T-helper 22 cell (primary cell): ENCODE measurements at places on chromosomes 6 and 20.

DNA sequence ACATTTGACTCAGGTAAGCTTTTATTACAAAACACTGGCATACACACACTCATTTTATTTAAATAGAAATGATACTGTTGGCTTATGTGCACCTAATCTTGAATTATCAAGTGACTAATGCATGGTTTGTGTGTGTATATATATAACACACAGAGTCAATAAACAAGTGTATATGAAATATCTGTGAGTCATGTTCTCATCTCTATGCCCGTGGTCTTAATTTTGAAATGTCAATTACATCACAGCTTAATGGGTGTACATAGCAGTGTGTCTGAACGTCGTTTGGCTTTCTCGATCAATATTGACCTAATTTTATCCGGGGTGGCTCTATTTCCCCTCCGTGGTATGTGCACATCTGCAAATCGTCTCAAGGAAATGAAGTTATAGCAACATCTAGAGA, 104.0 kb upstream of the ZFP64 start:
- DNase-seq: no peak

- no peak for DNase-seq
Measured at GRCh38 chr20:55668631-55669030, 336.7 kb downstream of the CBLN4 start.

DNA sequence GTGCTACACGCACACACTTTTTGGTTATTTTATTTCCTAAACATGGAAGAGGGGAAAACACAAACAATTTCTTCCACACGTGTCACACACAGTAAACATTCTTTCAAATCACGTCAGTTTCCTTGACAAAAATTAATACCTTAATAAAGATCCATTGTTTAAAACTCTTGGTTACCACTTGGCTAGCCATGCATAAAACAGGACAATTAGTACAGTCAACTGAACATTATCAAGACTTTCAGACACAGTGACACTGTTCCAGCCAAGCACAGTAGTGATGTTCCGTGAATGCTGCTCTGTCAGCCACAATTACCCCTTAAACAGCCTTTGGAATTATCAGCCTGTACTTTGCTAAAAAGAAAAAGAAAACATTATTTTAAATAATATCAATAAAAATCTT, 50.8 kb downstream of the GMDS start:
- DNase-seq: no peak

DNA sequence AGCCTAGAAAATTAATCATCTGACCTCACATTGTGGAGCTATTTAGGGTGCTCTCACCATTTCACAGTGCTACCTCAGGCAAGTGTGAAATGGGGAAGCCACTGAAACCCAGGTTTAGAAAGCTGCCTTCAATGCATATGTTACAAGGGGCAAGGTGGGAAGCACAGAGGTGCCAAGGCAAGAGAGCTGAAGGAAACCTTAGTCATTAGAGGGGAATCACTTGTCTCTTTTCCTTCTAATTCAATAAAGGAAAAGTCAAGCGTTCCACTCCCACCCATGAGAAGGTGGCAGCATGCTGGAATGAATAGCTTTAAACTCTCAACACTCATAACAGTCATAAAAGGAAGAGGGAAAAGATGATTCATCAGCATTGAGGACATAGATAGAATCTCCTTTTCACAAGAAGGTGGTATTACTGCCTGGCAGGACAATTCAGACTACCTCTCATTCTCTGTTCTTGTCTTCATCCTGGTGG, 251.9 kb upstream of the IRAK1BP1 start:
- no peak for DNase-seq

DNA sequence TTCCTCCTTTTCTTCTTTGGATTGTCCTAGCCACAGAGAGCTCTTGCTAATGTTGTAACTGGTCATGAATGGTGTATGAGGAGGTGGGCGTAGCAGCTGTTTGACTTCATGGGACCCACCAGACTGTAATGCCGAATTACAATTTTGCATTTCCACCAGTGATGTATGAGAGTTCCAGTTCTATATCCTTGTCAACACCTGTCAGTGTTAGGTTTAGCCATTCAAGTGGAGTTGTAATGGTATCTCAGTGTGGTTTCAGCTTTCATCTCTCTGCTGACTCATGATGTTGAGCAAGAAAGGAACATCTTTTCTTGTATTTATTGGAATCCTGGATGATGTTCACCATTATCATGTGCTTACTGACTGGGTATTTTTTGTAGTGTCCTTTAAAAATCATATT, 5.1 kb downstream of the IGF2R start:
- no peak for DNase-seq

GRCh38 chr20:417801-418342, 9.8 kb downstream of the RBCK1 start:
- DNase-seq: no peak

DNA sequence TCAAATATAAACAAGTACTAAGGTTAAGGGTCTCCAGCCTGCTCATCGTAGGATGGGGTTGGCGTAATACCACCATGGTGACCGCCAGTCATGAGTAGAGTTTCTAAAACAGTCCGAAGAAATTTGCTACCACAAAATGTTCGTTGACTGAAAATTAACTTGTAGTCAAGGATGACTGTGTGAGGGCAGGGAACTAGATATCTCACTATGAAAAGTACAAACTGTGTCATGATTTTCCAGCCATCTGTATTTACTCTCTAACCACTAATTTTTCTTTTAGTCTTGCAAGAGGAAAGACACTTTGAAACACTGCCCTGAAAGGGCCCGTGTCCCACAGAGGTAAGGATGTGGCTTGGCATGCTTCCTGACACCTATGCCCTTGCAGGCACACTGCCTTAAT, 99.7 kb downstream of the IRF4 start:
- no peak for DNase-seq

DNA sequence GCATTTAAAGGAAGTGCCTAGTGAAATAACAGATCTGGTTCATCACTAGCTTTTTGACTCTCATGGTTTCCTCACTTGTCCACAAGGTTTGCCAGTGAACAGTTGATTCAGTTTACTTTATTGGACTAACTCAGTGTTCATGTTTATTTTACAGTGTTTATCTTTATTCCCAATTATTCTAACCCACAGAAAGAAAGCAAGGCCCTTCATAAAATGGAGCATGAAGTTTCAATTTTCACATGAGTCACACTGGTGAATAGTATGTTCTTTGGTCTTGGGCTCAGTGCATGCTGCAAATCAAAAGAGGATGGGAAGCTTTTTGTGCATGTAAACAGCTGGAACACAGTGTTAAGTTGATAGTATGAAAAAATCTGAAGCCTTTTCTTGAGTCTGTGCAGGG, 217.6 kb upstream of the HDDC2 start:
- DNase-seq: no peak
